CD4-positive, alpha-beta T cell (primary cell): ENCODE measurements at places on chromosomes 2 and 18. TPM values are rescaled to one million over a fixed set of nuclear protein-coding genes. Genes with fewer than 3 reads are reported as not detected.

Gene MRPL53
- total RNA-seq: 39.5 TPM

DNA sequence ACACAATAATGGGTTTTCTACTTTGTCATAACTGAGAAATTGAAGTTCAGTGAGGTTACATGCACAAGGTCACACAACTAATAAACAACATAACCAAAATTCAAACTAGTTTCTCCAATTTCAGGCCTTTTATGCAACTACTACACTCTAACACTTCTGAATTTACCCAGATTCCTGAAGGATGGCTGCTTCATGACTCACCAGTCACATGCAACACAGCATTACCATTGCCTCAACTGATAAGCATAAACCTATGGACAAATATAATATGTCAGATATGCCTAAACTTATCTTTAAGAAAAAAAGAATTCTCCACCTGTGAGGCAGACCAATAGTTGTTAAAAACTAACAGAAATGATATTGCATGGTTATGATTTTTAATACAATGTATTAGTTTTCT lies 586.5 kb upstream of the SLC8A1 start:
- no peak for DNase-seq

DNA sequence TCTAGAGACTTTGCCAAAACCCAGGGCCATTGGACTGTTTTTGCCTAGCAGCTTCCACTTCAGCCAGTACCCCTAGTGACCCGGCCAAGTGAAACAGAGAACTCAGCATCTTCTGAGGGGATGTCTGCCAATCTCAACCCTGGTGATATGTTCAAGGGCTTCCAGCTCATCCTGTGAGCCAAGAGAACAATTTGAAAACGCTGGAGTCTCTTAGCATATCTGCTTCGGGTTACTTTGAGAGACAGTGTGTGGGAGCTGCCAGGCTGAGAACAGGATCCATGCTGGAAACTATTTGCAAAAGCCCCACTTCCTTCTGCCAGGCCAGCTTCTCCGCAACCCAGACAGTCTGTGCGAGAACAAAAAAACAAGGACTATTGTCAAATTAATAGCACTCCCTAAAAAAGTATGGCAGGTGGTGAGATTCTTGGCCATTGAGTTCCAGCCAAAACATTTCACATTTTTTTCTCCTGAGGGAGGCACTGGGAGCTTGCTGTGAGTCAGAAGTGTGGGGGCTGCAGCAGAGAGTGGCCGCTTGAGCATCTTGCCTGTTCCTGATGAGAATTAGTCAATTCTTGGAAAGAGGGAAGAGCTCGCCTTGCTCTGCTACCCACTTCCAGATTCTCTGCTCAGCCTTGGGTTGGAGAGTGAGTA lies 395.6 kb upstream of the TRIB2 start:
- no peak for DNase-seq

DNA sequence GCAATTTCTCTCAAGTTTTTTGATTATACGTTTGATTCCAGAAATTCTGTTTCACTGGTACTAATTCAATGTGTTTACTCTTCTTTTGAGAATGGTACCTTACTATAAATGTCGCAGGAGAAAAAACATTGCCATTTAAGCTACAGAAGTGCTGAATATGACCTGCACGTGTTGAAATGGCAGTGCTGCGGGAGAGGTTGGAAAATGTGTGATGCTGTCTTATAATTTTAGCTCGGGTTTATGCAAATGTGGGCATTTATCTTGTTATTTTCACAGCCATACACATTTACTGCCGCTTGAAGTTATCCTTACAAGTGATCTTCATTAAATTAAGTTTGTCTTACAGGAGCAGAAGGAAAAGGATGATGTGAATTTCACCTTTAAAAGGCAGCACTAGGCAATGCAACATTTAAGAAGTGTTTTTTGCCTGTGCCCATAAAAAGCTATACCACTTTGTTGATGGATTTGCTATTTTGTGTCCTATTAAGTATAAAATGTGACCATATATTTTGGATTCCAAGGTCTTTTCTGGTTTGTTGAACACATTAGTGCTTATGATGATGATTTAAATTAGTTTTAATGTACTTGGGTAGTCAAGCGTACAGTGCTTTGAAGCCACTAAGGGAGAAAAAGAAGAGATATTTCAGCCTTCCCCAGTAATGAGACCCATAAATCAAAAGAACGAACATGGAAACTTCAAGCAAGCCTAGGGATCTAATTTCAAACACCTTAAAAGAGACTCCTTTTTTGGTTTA lies 112.1 kb downstream of the LTBP1 start:
- DNase-seq: no peak
